ENCODE measurements at places on chromosomes 7 and 10. TPM values are rescaled to one million over a fixed set of nuclear protein-coding genes. Genes with fewer than 3 reads are reported as not detected.

UBE2H gene
- total RNA-seq: 24.9 TPM

- H3K27me3 ChIP-seq: peaks cover 45% of the 10 kb centered on the region
- H3K4me3 ChIP-seq: no peak overlapping the region
These were observed 77.8 kb downstream of the PAX2 start for GRCh38 chr10:100823194-100823593.

DNA sequence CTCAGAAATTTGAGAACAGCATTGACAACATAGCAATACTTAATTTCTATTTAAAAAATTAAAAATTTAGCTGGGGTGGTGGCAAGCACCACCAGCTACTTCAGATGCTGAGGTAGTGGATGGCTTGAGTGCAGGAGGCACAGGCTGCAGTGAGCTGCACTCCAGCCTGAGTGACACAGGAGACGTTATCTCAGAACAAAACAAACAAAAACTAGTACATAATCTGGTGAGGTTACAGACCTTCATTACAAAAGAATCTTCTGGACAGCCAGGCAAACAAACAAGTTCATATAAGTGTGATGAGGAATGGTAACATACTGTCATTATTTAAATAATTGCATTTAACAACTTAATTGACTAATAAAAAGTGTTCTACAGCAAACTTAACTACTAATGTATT, 77.0 kb upstream of the OIT3 start:
- no peaks in the 10 kb centered on the region for H3K27me3 ChIP-seq
- no peak for DNase-seq
- no peak overlapping the region for H3K4me3 ChIP-seq
- peaks cover 4% of the 10 kb centered on the region for H3K4me1 ChIP-seq
- H3K27ac ChIP-seq: no peak overlapping the region

GRCh38 chr7:101635484-101635883, 6.4 kb upstream of the MYL10 start:
- no peaks in the 10 kb centered on the region for H3K4me1 ChIP-seq
- no peaks in the 10 kb centered on the region for H3K36me3 ChIP-seq
- H3K27me3 ChIP-seq: no peaks in the 10 kb centered on the region
- no peak overlapping the region for H3K27ac ChIP-seq

DNA sequence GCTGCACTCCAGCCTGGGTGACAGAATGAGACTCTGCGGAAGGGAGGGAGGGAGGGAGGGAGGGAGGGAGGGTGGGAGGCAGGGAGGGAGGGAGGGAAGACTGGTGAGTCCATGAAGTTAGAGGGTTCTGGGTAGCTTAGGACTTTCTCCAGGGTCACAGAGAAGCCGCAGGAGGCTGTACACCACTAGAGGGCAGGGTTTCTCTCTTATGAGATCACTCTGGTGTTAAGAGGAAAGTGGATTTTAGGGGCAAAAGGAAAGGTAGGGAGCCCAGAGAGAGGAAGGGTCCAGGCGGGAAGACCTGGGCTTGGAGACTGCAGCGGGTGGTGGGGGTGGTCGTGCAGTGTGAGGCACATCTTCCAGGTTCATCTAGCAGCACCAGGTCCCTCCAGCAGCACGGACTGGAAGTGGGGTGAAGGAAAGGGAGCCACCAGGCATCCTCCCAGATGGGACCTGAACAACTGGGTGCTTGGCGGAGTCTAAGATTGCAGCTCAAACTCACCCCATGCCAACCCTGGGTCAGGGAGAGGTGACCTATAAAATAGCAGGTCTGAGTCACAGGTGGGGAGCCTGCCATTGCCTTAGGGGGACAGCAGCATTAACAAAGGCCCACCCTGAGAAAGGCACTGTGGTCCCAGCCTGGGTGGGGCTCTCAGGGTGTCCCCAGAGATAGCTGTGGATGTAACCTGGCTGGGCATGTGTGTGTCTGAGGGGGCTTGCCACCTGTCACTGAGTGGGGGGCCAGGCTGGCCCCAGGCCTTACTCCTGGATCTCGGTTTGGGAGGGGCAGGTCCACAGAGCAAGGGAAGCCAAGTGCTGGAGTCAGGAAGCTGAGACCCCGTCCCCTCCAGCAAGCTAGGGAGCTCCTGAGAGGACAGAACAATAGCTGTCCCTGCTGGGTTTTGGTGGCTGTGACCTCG, 48.5 kb upstream of the SLC29A3 start:
- no peaks in the 10 kb centered on the region for H3K36me3 ChIP-seq
- H3K4me1 ChIP-seq: peaks cover 2% of the 10 kb centered on the region
- no peaks in the 10 kb centered on the region for H3K27me3 ChIP-seq
- DNase-seq: no peak
